ENCODE measurements at places on chromosomes 12 and 14.

GRCh38 chr12:27592548-27592947 lies 68.5 kb downstream of the PPFIBP1 start:
- no peak for DNase-seq

GRCh38 chr14:51977075-51977474 lies 12.3 kb upstream of the RTRAF start:
- no peak for DNase-seq

- no peak for DNase-seq
These were observed 117.1 kb upstream of the FRMD6 start for GRCh38 chr14:51534610-51535011.

GRCh38 chr14:85601690-85602089 lies 71.7 kb downstream of the FLRT2 start:
- no peak for DNase-seq

DNA sequence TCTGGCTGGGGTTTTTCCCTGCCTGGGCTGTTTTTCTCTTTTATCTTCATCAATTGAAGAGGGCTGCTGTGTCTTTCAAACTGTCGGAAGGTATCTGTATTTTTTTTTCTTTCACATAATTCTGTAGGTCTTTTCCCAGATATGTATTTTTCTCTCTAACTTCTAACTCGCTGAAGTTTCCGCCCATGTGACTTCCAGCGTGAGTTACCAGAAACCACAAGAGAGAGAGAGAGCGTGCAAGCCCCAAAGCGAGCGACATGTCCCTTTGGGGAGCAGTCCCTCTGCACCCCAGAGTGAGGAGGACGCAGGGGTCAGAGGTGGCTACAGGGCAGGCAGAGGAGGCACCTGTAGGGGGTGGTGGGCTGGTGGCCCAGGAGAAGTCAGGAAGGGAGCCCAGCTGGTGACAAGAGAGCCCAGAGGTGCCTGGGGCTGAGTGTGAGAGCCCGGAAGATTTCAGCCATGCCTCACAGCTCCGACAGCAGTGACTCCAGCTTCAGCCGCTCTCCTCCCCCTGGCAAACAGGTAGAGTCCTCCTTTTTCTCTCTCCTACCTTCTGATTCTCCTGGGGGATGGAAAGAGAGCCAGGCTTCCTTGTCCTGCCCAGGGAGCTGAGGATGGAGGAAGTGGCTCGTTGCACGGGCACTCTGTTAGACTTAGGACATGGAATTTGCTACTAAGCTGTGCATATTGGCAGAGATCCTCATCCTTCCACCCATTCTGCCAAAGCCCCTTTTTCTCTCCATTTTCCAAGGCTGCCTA lies at the start of gene BATF:
Gene BATF (plus strand): TSS at position 246 of the 759 bp plus-strand sequence. CDS start 214 bp downstream, at position 460.
- DNase-seq: no peak

DNA sequence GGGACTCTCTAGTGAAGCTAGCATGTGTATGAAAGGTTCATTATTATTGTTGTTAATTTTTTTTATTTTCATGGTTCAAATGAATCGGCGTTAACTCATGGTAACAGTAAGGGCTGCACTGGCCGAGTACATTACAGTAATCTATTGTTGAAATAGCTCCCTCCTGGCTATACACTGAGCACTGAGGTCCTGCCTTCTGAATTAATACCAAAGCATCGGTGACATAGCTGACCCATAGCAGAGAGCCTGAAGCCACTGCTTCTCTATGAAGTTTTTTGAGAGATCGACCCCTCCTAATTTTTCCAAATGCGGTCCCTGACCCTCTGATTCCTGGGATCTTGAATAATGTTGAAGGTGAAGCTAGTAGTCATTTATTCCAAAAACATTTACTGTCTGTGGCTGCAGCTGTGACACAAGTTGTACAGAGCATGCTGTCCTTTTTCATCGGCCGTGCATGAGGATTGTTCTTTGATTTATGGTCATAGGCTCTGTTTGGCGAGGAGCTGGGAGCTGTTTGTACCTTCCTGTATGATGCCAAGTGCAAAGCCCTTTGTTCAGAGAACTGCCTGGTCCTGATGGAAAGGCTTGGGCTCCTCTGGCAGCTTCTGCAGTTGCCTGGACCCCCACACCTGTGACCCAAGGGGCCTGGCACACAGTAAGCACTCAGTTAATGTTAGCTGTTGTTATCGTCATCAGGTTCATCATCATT lies 486.5 kb downstream of the EGLN3 start:
- no peak for DNase-seq

DNA sequence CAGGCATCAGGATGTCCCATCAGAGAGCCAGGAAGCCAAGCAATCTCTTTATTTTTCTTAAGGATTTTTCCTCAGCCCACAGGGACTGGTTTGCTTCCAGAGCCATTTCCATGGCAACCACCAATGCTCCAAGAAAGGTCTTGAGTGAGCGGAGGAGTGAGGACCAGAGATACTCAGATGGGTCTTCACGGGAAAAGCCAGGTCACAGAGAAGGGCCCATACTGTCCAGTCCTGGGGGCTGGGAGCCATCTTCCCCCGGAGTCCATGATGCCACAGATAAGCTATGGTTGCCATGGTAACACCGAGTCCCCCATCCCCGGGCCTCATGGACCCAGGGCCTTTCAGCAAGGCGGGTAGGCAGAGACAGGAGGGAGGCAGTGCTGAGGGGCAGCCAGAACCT lies 28.6 kb downstream of the CMKLR1 start:
- no peak for DNase-seq

GRCh38 chr12:117994551-117995438 lies 21.7 kb upstream of the RFC5 start:
- DNase-seq: no peak

- peak; percentile 90 for DNase-seq
These were observed 25.2 kb upstream of the KRT78 start for GRCh38 chr12:52873832-52874572.

GRCh38 chr12:9615420-9616136 lies 7.9 kb upstream of the KLRB1 start:
- DNase-seq: no peak

DNA sequence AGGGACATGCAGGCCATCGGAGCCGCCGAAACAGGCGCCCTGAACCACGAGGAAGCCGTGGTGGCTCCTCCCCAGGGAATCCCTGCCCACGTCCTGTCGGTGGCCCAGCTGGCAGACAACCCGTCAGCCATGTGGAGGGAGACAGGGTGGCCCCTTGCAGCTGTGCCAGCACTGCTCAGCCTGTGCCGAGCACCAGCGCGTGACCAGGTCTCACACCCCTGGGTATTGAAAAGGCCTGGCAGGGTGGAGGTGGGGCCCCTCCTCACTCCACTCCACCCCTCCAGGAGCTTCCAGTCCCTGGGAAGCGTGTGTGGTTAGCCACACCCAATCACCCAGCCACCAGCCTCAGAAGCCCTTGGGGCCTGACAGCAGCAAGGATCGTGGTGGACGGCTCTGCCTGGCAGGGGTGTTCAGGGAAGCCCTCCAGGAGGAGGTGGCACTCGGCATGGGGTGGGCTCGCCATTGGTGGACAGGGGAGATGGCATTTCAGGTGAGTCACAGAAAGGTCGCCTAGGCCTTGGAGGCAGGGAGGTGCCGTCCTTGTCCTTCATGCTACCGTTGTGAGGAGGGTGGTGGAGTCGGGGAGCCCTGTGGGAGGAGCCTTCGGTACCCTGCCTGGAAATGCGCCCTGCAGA lies 12.3 kb upstream of the DLK1 start:
- no peak for DNase-seq

DNA sequence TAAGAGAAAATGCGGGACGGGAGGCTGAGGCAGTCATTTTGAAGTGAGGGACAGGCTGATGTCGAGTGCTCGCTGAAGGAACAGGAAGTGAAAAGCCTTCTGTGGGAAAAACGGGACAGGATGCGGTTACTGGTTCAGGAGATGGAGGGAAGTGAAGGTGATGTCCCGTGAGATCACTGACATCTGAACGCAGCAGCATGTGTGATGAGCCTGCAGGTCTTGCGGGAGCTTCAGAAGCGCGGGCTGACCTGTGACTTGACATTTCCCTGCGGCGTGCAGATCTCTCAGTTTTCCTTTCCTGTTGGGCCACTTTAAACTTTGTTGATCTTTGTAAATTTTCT lies 77.8 kb downstream of the DDX51 start:
- DNase-seq: no peak

DNA sequence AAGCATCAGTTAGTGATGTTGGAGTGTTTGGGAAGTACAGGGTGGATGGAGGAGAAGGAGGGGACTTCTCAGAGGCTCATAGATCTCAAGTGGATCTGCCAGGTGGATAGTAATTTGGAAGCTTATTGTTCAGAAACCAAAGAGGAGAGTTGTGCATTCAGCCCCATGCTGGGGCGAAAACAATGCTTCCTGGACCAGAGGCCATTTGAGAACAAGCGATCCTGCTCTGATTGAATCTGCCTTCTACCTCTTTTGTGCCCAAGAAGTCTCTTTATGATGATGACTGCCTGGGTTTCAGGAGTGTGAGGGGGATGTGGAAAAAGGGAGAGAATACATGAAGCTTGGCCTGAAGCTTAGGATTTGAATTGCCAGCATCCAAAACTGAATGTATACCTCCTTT lies 110.8 kb upstream of the SRRM4 start:
- no peak for DNase-seq

DNA sequence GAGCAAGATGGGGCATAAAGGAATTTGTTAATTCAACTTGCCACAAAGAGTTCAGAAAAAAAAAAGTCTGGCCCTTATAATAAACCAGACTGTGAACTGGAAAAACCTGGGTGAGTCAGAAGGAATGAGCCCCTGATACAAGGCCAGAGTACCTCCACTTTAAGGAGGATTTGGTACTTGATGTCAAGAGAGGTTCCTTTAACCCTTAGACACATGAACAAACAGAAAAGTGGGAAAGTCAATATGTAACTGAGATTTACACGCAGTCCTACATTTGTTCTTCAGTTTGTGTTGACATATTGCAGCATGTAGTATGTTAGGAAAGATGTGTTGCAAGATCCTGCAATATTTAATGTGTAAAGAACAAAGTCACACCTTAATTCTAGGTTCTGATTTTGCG lies 14.2 kb upstream of the SLC38A4 start:
- no peak for DNase-seq

DNA sequence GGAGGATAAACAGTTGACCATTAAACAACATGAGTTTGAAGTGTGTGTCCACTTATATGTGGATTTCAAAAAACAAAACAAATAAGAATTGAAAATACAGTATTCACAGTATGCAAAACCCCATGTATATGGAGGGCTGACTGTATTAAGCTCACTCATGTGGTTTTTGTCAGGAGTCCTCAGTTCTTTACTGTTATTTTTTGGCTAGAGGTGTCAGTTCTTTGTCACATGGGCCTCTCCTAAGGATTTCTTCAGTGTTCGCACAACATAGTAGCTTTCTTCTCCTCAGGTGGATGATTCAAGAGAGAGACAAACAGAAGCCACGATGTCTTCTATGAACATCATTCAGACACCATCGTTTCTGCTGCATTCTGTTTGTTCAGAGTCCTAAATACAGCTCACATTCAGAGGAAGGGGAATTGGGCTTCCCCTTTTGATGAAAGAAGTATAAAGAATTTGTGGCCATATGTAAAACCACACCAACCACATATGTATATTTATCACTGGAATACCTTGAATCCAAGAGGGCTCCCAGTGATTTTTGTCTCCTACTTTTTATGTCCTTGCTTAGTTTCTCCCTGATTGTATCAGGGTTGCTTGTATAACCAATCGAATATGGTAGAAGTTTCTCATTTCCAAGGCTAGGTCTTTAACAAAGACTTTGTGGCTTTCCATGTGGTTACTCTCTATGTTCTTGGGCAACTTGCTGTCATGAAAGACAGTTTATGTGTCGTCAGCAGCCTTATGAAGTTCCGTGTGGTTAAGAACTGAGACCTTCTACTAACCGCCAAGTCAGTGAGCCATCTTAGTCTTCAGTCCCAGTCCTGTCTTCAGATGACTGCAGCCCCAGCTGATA lies 18.9 kb downstream of the MNAT1 start:
- DNase-seq: no peak

GRCh38 chr12:109027767-109028166 lies 6.9 kb upstream of the SVOP start:
- no peak for DNase-seq

DNA sequence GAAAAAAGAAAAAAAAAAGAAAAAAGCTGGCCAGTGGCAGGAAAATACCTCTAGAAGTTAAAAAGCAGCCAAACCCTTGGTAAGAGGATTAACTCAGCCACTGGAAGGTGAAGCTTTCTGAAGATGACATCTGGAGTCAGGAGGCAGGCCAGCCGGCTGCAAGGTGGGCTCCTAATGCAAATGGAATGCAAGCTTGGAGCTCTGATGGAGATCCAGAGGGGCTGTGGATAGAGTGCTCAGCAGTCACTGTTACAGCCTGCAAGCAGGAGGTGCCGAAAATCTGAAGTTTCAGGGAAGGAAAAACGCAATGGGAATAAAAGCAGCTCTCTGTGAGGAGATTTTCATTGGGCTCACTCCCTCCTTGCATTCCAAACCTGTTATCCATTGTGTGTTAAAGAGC lies 41.0 kb downstream of the GSC start:
- peak; percentile 59 for DNase-seq

GRCh38 chr12:50123203-50123602 lies 11.2 kb downstream of the COX14 start:
- DNase-seq: no peak

- no peak for DNase-seq
These were observed 768.7 kb downstream of the BCL11B start for GRCh38 chr14:98503086-98503815.

DNA sequence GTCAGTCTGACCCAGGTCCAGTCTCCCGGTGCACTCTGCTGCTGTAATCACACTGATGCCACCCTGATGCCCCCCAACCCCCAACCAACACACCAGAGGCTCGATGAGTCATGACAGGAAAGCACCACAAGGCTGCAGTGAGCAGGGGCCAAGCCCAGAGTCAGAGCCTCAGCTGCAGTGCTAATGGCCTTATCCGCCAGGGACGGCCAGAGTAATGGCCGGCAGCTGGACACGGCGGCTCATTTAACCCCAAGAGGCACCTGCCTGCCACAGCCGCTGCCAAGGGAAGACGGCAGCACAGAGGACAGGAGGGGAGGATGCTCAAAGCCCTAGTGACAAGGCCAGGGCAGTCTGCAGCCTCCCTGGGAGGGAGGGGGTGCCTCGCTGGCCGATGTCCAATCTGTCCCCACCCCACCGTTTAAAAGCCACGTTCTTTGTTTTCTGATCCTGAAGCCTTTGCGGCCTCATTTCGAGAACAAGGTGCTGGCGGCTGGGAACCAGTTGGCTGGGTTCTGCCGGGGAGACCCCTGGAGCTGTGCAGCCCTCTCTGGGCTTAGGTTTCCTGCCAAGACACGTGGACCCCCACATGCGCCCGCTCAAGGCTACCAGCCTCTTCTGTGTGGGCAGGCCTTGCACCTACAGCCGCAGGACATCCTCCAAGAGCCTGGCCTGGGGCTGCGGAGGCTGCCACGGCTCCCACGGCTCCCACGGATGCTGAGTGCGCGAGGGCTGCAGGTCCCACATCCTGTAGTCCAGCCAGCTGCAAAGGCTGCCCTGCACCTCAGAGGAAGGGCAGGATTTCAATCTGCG lies 13.1 kb downstream of the CCDC85C start:
- no peak for DNase-seq

- DNase-seq: no peak
These were observed 10.2 kb downstream of the DDX47 start for GRCh38 chr12:12823300-12823699.

- DNase-seq: peak; percentile 96
These were observed 259.5 kb upstream of the E2F7 start for GRCh38 chr12:77324763-77325468.

- DNase-seq: no peak
These were observed 669 bp downstream of the FANCM start for GRCh38 chr14:45136399-45136798.

- no peak for DNase-seq
These were observed 139.0 kb downstream of the SMOC1 start for GRCh38 chr14:70018230-70018629.

All from endodermal cell (in vitro differentiated cells).